OCI-LY7 (cell line): ENCODE measurements at places on chromosomes 3 and 15. TPM values are rescaled to one million over a fixed set of nuclear protein-coding genes. Genes with fewer than 3 reads are reported as not detected.
A peak's percentile ranks its signal among the peaks of the same experiment; 100 is the strongest.

STRA6 gene
- not detected in 2 replicates for total RNA-seq

GRCh38 chr3:172102883-172103310 is 63.5 kb downstream of the FNDC3B start:
- no peak for DNase-seq

- DNase-seq: no peak
Measured at GRCh38 chr15:40739854-40740253, 15.2 kb downstream of the RMDN3 start.

- DNase-seq: no peak
Measured at GRCh38 chr15:99764522-99764921, 31.3 kb upstream of the LYSMD4 start.

GRCh38 chr3:155038203-155038554 is 41.9 kb upstream of the MME start:
- DNase-seq: no peak

DNA sequence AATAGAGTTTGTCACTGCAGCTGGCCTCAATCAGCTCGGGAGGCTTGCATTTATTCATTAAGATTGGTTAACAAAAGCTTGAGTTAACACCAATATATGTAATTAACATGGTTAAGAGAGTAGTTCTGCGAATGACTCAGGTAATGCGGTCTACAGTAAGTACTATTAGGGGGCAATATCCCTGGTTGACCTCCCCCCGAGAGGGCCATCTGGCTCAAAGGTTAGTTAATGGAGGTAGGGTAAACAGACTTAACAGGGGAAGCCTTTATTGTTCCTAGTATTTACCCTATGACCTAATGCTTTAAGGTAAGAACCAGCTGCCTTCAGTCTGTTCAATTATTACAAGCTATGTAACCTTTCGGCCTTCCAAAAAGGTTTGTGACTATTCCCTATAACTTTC is 403.3 kb upstream of the SGO1 start:
- DNase-seq: no peak

- DNase-seq: no peak
Measured at GRCh38 chr3:105770410-105770809, 98.4 kb downstream of the CBLB start.

TEX55 gene
- total RNA-seq: not detected in 2 replicates

DNA sequence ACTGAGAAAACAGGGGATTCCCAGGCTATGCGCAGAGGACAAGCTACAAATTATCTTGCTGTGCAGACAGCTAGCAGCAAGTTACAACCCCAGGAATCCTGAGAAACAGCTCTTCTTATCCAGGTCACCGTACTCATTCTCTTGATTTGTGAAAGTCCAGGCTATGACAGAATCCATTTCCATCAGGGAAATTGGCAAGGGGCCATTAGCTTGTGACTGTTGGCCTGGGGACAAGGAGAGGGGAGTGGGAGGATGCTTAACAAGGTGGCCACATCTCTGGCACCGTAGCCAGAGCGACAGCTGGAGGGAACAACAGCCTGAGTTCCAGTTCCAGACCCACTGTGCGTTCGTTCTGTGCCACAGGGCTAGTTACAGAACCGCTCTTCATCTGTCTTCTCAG is 44.9 kb upstream of the PLXNA1 start:
- no peak for DNase-seq

- no peak for DNase-seq
Measured at GRCh38 chr15:66925721-66926120, 139.7 kb upstream of the SMAD3 start.

NR1I2 gene
- not detected in 2 replicates for total RNA-seq

- no peak for DNase-seq
Measured at GRCh38 chr3:58422756-58423325, 10.8 kb downstream of the PDHB start.

DNA sequence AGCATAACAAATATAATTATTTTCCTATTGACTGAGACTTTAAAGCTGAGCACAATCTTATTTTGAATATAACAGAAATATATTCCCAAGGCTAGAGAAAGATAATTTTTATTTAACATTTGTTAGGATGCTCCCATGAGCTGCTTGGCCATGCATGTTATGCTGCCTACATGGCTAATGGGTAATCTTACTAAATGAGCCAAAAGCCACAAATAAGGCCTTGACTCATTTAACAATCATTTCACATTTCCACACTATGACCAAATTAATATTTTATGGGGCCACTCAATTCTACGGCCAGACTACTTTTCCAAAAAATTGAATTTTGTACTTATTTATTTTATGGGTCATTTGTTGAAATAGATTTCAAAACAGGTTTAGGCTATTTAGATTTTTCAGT is 141.7 kb downstream of the MEIS2 start:
- DNase-seq: no peak

GRCh38 chr15:26631894-26632293 is 141.0 kb downstream of the GABRB3 start:
- DNase-seq: peak; percentile 41
